ENCODE measurements at places on chromosomes 6 and 20.

- DNase-seq: no peak
These were observed 105.9 kb downstream of the ADGRB3 start for GRCh38 chr6:68740828-68741500.

DNA sequence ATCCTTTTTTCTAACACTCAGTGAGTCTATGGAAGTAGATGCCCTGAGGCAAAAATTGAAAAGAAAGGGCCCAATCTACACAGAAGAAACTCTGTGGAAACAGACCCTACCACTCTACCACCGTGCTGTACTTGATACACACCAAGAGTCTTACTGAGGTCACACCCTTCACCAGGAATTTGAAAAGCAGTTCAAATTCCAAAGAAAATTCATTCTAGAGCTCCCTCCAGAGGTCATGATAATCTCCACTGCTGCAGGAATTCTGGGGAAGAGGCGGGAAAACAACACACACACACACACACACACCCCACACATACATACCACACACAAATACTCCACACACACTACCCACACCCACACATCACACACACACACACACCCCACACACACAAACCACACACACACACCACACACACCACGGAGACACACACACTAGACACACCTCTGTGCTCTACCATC is 336.8 kb downstream of the HDGFL1 start:
- no peak for DNase-seq

DNA sequence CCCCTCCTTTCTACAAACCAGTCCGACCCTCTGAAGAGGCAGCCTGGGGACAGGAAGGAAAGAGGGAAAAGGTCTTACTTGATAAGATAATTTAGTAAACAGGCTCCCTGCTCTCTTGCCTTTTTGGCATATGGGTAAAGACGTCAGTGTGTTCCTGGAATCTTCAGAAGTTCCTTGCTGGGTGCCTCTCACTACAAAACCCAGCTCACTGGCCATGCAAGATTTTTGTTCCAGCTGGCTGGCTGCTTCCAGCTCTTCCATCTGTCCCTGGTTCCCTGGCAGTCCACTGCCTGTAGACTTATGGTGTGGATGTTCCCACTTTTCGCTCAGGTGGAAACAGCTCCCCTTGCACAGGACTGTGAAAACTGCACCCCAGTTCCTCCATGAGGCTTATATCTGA is 57.4 kb downstream of the MOCS1 start:
- DNase-seq: peak; percentile 75

DNA sequence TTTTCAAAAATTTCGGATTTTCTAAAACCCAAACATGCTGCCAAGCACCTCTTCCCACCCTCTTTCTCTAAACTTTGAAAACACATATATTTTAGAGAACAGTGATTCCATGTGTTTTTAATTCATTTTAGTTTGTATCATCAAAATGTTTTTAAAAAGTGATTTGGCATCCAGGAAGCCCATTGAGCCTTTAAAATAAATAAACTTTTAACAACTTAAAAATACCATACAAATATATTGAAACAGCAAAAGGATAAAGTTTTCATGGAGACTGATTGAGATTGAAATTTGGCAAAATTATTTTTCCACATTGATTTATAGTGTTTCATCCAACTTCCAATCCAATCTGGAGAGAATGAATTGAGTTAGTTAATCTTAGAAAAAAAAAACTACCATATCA is 374.7 kb downstream of the CD109 start:
- no peak for DNase-seq

GRCh38 chr20:9261781-9262180 is 192.9 kb downstream of the PLCB4 start:
- no peak for DNase-seq
